ENCODE measurements at places on chromosomes 2 and 18.
A peak's percentile ranks its signal among the peaks of the same experiment; 100 is the strongest.

DNA sequence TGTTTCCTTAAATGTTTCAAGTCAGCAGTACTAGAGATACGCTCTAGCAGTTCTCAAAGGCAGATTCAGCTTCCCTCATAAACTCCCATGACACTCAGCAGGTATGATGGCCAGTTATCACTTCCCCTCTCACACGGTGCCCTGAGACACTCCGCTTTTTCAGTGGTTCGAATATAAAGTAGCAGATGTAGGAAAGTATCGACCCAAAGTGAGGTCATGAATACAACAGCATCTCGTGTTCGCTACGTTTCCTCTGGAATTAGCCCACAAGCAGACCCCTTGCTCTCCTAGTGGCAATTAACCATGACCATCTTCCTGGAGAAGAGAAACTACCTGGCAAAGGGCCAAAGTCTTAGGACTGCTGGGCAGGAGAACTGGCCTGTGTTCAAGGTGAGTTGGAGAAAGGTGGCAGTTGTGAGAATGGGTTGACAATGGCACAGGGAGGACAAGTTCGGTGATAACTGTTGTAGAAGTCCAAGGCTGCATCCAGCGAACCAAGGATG lies 9.3 kb upstream of the AGBL5 start:
- no peak for DNase-seq

DNA sequence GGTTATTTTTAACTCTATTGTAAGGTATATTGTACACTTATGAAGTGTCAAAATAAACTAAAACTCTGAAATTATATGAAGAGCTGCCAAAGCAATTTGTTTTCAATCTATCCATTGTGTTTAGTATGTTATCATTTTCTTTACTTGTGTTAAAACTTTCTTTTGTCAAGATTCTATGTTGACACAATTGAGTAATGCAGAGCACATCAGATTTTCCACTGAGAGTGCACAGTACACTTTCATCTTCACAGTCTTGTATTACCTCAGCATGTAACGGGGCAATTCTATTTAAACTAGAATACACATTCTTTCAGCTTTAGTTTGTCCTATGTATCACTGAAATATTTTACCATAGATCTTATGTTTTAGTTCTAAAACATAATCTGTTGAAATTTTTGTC lies 304.4 kb upstream of the ZC3H15 start:
- DNase-seq: no peak

GRCh38 chr18:11533513-11533890 lies 75.9 kb upstream of the SLC35G4 start:
- DNase-seq: no peak

DNA sequence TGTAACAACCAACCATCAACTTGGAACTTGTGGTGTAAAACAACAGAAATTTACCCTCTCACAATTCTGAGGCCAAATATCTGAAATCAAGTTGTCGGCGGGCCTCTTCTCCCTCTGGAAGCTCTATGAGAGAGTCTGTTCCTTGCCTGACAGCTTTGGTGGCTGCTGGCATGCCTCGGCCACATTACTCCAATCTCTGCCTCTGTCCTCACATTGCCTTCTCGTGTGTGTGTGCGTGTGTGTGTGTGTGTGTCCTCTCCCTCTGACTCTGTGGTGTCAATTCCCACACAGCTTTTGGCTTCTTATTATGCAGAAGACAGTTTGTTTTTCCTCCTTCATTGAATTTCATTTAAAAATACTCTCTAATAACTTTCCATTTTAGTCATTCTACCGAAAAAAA lies 50.4 kb downstream of the ZDBF2 start:
- no peak for DNase-seq

DNA sequence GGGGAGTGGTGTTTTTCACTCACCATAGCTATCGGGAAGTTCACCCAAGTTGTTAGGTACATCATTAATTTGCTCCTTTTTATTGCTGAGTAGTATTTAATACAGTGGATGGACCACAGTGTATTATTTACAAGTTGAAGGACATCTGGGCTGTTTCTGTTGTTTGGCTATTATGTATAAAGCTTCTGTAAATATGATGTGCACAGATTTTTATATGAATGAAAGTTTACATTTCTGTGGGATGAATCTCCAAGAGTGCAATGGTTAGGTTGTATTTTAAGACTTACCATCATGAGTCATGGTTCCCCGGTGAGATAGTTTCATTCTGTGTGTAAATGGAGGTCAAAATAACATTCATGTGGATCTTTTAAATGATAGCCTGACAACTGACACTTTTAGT lies 337.4 kb downstream of the PTPRM start:
- DNase-seq: no peak

GRCh38 chr2:58856100-58856499 lies 615.0 kb upstream of the FANCL start:
- DNase-seq: no peak

GRCh38 chr2:236965021-236965840 lies 120.5 kb upstream of the COPS8 start:
- no peak for DNase-seq

DNA sequence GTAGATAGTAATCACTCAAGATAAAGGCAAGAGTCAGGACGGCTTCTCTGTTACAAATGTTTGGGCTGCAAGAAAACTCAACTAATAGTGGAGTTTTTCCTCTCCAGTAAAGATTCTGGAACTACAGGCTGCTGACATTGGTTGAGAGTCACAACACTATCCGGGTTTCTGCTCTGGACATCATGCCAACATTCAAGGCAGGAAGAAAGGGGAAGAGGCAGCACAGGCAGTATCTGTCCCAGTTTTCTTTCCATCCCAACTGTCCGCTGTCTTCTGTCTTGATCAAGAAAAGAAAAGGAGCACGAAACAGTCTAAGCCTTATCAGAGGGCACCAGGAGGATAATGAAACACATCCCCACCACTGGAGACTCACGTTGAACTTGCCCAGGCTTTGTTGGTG lies 132.1 kb downstream of the MAIP1 start:
- DNase-seq: no peak

- no peak for DNase-seq
These were observed 13.3 kb upstream of the POLE4 start for GRCh38 chr2:74944987-74945787.

GRCh38 chr2:2731101-2731815 lies 400.2 kb upstream of the MYT1L start:
- no peak for DNase-seq

- no peak for DNase-seq
These were observed 208.8 kb downstream of the CDH2 start for GRCh38 chr18:27967913-27968824.

DNA sequence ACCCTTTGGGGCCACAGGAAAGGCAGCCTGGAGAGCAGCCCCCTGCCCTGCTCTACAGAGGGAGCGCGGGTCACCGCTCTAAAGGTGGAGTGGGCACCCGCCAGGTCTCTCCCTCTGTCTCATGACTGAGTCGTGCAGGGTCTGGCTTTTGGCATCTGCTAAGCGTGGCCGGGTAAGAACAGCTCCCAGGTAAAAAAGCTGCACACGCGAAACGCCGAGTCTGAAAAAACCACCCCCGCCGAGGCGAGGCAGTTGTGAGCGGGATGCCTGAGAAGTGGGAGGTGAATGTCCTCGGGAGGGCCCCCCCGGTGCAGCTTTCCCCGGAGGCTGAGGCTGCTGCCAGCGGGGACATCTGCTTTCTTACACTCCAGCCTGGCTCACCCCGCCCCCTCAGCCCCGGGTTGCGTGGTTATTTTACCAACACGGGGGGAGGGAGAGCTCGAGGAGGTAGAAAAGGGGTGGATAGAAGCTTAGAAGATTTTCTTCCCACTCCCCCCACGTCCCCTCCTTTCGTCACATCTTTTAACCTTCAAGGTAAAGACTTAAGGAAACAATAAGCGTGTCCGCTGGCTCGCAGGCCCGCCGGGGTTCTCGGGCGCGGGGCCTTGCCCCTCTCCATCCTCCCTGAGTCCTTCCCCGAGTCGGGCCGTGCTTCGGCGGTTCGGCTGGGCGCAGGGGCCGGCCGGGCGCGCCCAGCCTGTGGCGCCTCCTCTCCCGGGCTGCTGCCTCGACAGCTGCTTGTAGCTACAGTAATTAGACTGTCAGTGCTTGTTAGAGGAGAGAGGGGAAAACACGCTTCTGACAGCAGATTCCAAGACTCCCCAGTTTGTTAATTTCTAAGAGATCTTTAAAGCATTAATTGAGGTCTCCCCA lies 70.6 kb upstream of the PSMD14 start:
- peak; percentile 64 for DNase-seq

DNA sequence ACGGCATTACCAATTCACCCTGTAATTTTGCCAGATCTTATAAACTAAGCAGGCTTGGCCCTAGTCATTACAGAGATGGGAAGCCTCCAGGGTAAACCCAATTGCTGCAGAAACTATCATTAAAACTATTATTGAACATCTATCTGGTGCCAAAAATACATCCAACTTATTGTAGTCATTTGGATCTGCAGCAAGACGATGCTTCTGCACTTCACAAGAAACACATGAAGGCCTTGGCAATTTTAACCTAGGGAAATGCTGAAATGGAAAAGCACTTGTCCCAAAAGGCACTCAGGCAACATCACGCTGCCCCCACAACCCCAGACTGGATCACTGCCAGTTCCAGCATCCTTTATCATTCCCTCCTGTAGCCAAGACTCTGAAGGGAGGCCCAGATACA lies 85.3 kb upstream of the ACVR2A start:
- DNase-seq: no peak

DNA sequence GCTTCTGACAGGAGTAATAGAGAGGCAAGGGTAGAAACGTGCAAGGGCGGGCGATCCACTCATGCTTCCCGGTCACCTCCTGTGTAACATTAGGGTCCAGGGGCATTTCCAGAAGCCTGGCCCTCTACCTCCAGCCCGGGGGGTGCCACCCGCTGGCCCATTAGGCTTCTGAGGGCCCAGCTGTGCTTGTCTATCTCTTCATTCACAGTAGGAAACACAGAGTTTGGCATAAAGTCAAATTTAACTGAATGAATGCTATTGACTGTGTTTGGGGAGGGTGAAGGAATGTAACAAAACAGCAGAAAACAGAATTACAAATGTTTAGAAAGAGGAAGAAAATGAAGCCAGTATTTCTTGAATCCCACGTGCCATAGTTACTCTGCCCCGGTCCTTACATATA lies 112.4 kb upstream of the SLC66A3 start:
- DNase-seq: no peak

GRCh38 chr2:23497536-23497935 lies 112.6 kb downstream of the KLHL29 start:
- no peak for DNase-seq

- peak; percentile 6 for DNase-seq
These were observed 48.7 kb upstream of the FAHD2A start for GRCh38 chr2:95353613-95354468.

DNA sequence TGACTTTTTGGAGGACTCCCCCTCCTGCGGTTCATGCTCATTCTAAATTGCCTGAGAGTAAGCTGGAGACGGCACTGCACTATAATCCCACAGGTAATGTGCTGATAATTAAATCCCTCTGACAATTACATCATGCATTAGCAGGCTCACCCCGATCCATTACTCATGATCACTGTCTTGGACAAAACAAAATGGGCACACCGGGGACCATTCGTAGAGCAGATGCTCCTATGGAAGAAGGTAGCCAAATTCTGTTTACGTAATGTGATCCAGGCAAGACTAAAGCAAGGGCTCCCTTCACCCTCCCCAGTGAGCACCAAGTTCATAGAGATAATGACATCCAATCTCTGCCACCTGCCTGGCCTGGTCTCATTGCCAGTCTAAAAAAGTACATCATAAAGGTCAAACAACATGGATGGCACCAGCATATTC lies 657.1 kb upstream of the SOX11 start:
- DNase-seq: no peak

GRCh38 chr2:67534745-67535144 lies 137.6 kb downstream of the ETAA1 start:
- no peak for DNase-seq

DNA sequence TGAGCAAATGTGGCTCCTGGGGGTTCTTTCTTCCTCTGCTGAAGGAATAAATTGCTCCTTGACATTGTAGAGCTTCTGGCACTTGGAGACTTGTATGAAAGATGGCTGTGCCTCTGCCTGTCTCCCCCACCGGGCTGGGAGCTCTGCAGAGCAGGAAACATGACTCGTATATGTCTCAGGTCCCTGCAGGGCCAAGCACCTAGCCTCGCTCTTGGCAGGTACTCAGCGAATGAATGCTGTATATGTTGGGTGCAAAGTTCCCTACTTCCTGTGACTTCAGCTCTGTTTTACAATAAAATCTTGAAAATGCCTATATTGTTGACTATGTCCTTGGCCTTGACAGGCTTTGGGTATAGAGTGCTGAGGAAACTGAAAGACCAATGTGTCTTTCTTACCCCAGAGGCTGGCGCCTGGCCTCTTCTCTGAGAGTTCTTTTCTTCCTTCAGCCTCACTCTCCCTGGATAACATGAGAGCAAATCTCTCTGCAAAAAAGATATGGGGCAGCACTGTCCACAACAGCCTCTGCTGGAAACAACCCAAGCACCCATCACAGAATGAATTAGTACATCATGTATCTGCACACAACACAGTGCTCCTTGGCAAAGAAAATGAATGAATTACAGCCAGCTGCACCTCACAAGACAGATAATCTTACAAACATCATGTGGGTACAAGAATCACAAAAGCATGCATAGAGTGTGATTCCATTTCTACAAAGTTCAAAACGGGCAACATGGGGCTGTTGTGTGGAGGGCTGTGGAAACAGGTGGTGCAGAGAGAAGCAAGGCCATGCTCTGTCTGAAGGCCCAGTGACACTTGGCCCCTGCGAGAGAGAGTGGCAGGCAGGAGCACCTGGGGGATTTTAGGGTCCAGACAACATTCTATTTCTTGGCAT lies 6.6 kb downstream of the IL1RN start:
- DNase-seq: no peak

GRCh38 chr2:231181860-231182512 lies 16.4 kb upstream of the ARMC9 start:
- DNase-seq: no peak

DNA sequence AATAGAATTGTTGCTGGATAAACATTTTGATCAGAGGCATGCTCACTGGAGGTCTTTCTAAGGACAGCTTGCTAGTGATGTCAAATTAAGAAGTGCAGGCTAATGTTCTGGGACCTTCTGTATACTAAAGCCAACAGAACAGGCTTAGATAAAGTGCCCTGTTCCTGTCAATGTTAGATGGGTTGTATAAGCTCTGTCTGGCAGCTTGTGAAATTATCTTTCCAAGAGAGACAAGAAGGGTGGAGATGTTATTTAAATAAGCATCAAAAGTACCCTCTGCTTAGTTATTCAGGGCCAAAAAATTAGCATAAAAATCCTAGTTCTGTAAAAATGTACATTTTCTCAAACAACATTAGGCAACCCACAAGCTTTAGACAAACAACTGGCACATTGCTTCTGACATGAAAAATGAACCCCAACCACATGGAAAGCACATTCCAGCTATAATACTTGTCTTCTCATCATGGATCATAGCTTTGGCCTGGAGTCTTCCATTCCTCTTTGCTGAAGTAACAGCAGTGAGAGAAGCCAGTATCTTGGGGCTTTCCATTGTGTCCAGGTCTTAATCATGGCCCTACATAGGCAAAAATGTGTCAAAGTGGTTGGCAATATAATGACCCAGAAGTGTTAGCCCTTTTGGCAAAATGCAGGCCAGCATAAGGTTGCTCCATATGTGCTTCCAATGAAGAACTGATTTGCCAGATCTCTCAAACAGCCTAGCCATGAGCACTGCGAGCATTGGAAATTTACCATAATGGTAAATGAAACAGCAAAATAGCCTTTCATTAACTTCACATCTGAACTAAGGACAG lies 478.1 kb upstream of the ZNF804A start:
- DNase-seq: no peak

GRCh38 chr2:14535156-14535555 lies 97.4 kb upstream of the LRATD1 start:
- DNase-seq: no peak
